C1 segment of cervical spinal cord (tissue), 14 donors: ENCODE measurements at places on chromosomes 5 and 9.

GRCh38 chr9:113990975-113991471 is 87.1 kb downstream of the AMBP start:
- DNase-seq: no peak

DNA sequence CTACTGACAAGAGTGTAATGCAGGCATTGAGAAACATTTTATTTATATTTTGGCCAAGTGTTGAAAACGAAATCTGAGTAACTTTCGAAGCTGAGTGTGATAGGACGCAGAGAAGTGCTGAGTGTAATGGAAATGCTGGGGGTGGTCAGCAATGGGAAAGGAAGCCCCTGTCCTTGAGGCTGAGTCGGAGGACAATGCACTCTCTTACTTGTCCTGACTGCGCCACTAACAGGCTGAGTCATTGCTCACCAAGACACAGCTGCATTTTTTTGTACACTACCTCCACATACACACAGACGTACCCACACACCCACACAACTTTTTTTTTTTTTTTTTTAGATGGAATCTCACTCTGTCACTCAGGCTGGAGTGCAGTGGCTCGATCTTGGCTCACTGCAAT is 637.7 kb downstream of the SLCO4C1 start:
- no peak for DNase-seq

DNA sequence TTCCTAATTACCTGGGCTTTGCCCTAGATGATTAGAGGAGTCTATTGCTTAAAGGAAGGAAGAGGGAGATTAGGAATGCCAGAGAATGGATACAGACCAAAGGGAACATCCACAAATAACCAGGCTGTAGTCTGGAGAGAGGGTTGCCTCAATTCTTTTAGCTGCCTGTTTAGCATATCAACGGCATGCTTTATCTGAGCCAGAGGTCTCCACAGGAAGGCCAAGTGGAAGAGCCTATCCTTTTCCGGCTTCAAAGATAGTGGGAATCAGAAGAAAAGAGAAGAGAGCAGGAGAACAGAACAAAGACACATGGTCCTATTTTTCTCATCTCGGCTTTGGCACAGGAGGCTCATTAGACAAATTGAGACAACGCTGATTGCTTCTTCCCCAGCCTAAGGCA is 142.4 kb downstream of the NMUR2 start:
- DNase-seq: no peak

GRCh38 chr5:110873773-110874437 is 135.1 kb downstream of the SLC25A46 start:
- no peak for DNase-seq

GRCh38 chr5:2700876-2701275 is 50.6 kb downstream of the IRX2 start:
- DNase-seq: no peak

DNA sequence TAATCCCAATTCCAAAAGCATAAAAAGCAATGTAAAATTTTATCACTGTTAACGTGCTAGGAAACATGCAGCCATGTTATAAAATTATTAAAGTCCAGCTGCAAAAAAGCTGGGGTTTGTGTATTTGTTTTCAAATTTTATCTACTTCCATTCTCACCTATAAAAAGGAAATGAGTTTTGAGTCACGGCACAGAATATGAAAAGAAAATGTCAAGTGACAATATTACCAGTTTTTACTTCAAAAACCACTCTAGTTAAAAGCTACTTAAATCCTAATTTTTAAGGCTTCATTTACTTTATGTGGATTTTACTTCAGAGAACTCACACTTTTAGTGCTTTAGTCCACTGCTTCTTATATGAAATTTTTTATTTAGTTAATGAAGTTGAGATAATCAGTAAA is 72.7 kb upstream of the IFNE start:
- DNase-seq: no peak

DNA sequence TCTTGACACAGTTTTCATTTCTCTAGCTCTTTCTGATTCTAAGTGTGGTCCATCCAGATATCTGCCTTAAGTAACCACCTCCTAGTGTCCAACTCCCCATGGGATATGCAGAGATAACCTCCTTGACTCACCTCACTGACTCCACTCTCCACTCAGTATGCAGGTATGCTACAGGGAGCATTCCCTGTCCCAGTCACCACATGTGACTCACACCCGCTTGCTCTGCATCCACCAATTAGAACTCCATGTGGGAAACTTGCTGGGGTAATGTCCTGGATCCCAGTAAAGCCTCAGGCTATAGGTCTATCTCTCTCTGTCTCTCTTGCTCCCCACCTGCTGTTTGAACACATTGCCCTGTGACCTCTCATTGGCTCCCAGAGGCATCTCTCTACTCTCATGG is 563.9 kb downstream of the HTR1A start:
- DNase-seq: no peak
